ENCODE measurements at places on chromosomes 6 and 20.
A peak's percentile ranks its signal among the peaks of the same experiment; 100 is the strongest.

- DNase-seq = no peak
These were observed 5.9 kb downstream of the TBX18 start for GRCh38 chr6:84758486-84758885.

DNA sequence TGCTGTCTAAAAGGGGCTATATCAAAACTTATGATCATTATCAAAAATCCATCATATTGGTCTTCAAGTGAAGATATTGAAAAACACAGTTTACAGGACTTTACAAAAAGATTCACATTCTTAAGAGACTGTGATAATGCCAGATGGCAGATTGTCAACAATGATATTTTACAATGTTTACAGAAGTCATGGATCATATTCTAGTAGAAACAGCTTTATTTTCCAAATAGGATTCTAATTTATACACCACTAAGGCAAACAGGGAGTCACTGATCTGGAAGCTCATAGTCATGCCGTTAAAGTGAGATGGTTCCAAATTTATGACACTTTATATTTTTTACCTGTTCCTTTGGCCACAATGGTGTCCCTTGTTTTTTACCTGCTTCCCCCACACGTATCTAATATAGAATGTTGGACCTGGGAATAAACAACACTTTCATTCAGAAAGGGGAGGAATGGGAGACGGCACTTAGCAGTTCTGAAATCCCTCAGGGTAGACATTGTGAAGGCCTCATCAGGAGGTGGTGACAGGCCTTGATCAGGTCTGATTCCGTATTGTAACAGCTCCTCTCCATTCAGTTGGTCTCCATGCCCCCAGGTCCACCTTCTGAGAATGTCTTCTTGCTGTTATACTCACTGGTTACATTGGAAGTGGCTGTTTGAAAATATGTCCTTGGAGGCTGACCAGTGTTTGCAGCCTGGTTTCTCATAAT, 228.6 kb downstream of the ADGB start:
- DNase-seq = no peak

DNA sequence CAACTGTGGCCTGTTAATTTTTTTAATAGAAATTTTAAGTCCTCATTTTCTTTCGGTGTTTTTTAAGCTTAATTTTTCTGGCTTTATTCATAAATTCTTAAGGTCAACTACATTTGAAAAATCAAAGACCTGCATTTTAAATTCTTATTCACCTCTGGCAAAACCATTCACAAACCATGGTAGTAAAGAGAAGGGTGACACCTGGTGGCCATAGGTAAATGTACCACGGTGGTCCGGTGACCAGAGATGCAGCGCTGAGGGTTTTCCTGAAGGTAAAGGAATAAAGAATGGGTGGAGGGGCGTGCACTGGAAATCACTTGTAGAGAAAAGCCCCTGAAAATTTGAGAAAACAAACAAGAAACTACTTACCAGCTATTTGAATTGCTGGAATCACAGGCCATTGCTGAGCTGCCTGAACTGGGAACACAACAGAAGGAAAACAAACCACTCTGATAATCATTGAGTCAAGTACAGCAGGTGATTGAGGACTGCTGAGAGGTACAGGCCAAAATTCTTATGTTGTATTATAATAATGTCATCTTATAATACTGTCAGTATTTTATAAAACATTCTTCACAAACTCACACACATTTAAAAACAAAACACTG, 10.1 kb downstream of the HFE start:
- DNase-seq = peak; percentile 26

DNA sequence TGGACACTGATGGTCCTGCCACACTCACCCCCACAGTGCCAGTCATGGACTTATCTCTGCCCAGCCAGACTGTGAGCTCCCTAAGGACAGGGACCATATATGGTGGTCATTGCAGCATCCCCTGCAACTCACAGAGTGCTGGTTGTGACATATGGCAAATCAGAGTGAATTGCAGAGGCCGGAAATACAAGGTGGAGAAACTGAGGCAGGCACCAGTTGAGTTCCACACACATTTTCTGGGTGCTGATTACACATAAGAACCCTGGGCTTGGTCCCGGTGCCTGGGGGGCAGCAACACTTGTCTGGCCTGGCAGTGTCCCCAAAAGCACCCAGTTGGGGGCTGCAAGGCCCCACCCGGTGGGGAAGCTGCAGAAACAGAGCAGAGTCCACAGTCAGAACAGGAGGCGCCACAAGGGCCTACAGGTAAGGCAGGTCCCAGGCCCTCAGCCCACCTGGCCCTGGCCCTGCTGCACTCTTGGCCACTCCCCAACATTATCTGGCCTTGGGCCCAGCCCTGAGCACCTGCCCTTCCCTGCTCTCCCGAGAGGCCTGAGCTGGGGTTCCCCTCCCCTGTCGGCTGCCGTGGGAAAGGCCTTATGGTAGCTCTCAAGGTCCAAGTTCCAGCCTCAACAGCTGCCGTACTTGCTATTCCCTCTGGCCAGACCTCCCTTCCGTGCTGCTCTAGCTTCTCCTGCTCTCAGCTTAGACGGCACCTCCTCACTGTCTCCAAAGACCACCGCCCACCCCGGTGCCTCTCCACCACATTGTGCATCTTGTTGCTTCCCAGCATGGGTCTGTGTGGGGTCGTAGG, 140.8 kb upstream of the PTPN1 start:
- DNase-seq = no peak

DNA sequence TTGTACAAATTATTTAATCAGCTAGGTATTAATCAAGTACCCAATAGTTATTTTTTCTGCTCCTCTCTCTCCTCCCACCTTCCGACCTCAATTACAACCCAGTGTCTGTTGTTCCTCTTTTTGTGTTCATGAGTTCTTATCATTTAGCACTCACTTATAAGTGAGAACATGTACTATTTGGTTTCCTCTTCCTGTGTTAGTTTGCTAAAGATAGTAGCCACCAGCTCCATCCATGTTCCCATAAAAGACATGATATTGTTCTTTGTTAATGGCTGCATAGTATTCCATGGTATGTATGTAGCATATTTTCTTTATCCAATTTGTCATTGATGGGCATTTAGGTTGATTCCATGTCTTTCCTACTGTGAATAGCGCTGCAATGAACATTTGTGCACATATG, 652.8 kb upstream of the CITED2 start:
- DNase-seq = no peak

- no peak for DNase-seq
These were observed 5.2 kb downstream of the AGPAT4 start for GRCh38 chr6:161268531-161269210.

DNA sequence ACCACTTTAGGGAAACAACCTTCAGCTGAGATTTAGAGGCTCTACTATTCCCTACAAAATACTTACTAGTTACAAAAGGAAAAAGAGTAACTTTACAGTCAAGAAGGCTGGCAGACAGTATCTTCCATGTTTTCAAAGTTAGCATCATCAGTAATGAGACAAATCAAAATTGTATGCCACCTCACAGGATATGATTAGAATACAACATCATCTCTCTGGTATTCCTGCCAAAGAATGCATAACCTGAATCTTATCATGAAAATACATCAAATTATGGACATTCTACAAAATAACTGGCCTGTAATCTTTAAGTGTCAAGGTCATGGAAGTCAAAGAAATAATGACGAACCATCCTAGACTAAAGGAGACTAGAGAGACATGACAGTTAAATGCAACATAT, 38.4 kb downstream of the CDK5RAP1 start:
- no peak for DNase-seq

DNA sequence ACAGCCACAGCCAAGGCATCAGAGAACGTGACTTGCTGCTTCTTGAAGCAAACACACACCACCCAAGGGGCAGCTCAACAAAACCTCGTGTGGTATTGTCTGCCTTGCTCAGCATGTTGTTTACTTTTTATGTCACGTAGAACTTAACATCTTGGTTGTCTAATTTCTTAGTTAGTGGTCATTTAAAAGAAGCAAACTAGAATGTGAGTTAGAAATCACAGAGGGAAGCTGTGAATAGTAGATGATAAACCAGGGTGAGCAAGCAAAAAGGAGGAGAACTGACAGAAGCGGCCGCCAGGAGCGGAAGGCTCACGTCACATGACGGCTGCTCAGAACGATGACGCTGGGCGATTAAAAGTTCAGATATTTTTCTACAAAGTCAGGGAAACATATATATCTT, 51.5 kb upstream of the KIF25 start:
- no peak for DNase-seq

GRCh38 chr6:159099961-159100360, 55.2 kb upstream of the TAGAP start:
- no peak for DNase-seq

DNA sequence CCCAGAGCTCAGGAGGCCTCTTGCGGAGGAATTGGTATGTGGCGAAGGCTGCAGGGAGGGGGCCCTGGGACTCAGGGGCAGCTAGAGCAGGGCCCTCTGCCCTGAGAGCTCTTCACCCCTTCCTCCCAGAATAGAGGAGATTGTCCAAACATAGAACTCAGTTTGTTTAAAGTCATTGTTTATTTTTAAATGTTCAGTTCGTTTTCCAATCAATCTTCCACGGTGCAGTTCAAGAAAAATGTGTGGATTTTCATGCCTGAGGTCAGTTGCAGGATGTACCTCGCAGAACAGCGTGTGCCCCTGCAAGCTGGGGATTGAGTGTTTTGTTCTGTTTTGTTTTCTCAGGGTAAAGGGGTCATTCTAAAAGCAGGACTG, 37.2 kb downstream of the MGME1 start:
- DNase-seq = no peak

DNA sequence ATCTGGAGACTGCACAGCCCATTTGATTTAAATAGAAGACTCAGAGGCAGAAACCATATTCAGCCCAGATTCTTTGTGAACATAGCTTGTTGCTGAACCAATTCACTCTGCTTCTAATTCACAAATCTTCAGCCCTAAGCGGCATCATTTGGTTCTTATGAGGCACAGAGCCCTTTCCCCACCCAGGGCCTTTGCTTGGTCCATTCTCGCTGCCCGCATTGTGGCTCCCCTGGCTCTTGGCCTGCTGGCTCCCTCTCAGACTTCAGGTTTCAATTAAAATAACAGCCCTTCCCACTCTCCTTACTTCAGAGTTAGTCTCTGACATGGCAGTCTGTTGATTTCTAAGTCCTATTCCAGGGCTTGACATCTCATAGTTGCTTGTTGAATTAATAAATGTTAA, 9.4 kb upstream of the TMEM14A start:
- DNase-seq = no peak

GRCh38 chr20:33549229-33549999, 59.5 kb downstream of the CBFA2T2 start:
- no peak for DNase-seq

GRCh38 chr6:24381476-24382219, 21.1 kb upstream of the MRS2 start:
- no peak for DNase-seq

GRCh38 chr6:34696189-34696738, 303 bp downstream of the ILRUN start:
- no peak for DNase-seq

- DNase-seq = no peak
These were observed 273.3 kb downstream of the ALDH8A1 start for GRCh38 chr6:134676307-134677281.

DNA sequence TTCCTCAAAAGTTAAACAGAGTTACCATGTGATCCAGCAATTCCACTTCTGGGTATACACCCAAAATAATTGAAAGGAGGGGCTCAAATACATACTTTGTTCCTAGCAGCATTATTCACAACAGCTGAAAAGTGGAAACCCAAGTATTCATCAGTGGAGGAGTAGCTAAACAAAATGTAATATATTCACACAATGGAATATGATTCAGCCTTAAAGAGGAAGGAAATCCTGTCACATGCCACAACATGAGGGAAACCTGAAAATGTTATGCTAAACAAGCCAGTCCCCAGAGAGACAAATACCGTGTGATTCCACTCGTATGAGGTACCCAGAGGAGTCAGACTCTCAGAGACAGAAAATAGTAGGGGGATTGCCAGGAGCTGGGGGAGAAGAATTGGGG, 44.5 kb downstream of the PXDC1 start:
- no peak for DNase-seq
